CD4-positive, alpha-beta T cell treated with Interferon gamma for 1 hour (primary cell): ENCODE measurements at places on chromosomes 13 and 19.
A peak's percentile ranks its signal among the peaks of the same experiment; 100 is the strongest.

DNA sequence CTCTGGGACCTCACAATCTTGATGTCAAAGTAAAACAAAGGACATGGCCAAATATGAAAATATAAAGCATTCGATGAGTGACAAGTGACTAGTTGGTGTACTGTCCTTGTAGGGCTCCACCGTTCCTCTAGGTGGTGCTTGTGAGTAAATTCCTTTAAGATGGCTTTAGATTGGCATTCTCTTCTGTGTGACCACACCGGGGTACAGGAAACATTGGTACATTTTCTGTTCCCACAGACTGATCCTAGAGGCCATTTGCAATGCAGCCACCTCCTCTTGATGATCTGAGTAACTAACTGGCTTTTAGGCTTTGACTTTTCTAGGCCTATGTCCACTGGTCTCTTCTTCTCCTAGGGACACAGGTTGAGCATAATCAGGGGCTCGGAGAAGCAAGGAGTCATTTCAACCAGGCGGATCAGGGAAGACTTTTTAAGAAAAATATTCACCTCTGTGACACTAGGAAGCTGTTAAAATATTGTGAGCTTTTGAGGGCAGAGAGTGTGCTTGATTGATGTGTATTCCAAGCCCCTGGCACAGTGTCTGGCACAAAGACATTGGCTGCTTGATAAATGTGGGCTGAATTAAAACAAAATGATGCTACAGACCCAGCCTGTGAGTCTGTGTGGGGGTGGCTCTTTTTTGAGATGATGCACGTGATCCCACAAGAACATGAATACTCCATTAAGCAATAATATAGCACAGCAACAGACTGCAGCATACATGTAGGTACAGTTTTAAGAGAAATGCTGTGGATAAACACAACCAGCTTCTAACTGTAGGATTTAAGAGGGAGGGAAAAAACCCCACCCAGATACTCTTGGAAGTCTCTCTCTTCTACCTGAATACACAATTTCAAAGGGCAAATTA, 21.0 kb downstream of the EPSTI1 start:
- peak; percentile 47 for DNase-seq

DNA sequence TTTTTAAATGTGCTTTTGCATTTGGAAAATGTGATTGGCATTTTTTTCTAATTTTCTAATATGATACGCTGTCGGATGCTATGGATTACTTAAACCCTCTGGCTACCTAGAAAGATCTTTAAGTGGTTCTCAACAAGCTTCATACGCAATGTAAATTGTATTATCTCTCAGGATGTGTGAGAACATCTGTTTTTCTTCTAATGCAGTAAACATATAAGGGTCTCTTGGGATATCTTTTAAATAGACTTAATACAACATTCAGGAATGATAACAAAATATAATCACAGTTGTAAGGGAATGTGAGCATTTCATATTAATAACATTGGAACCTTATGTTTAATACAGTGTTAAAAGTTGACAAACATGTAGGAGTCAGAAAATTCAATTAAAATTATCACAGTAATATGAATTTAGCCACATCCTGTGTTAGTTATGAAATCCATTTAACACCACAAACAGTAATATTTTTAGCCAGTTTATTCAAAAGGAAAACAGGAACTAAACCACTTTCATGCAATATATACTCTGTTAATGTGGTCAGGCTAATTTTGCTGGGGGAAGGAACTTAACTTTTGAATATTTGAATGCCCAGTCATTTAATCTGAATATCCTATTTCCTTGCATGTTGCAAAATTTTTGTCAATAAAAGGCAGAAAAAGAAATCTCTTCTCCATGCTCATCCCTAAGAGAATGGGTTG, 15.0 kb upstream of the ALOX5AP start:
- no peak for DNase-seq

- no peak for DNase-seq
Observed at GRCh38 chr13:110589793-110590390, 25.5 kb upstream of the NAXD start.

DNA sequence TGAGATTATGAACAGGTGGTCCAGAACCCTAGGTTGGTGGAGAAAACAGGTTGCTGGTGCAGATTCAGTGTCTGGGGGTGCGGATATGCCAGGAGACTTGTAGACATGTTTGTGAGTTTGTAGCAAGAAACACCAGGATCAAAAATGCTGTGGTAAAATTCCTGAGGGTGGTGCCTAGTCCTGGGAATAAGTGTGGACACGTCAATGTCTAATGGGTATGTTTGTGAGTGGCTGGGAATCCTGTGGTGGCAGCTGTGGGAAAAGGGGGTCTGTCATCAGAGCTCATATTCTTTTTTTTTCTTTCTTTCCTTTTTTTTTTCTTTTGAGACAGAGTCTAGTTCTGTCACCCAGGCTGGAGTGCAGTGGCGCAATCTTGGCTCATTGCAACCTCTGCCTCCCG, 7.2 kb downstream of the ZNF708 start:
- no peak for DNase-seq

GRCh38 chr13:110232756-110233155, 74.2 kb downstream of the COL4A1 start:
- DNase-seq = no peak

GRCh38 chr19:54191811-54192453, 824 bp downstream of the TSEN34 start:
- no peak for DNase-seq

GRCh38 chr19:30775956-30776355, 403.8 kb downstream of the ZNF536 start:
- DNase-seq = no peak

DNA sequence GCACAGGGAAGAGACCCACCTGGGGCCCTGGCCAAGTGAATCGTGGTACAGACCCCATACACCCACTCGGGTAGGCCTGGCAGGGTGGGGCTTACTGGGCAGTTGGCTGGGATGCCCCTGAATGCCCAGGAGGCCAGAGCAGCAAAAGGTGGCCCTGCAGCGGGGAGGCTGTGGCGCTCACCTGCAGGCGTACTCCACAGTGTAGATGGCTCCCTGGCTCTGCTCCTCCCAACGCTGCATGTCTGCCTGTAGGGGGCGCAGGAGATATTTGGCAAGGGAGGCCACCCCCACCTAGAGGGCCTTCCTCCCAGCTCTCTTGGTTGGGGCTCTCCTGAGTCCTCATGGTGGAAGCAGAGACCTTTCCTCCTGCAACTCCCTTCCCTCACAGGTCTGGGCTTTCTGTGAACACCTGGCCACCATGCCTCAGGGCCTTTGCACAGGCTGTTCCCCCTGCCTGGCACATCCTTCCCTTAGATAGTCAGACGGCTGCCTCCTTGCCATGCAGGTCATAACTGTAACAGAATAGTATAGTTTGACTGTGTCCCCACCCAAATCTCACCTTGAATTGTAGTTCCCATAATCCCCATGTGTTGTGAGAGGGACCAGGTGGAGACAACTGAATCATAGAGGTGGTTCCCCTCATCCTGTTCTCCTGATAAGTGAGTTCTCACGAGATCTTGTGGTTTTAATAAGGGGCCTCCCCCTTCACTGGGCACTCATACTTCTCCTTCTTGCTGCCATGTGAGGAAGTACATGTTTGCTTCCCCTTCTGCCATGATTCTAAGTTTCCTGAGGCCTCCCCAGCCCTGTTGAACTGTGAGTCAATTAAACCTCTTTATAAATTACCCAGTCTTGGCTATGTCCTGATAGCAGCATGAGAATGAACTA, 5.9 kb downstream of the BORCS8 start:
- DNase-seq = peak; percentile 48

DNA sequence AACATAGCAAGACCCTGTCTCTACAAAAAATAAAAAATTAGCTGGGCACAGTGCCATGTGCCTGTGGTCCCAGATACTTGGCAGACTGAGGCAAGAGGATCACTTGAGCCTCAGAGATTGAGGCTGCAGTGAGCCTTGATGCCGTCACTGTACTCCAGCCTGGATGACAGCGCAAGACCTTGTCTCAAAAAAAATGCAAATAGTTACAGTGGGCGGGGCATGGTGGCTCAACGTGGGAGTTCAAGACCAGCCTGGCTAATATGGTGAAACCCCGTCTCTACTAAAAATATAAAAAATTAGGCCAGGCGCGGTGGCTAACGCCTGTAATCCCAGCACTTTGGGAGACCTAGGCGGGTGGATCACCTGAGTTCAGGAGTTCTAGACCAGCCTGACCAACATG, 8.5 kb downstream of the PGLS start:
- no peak for DNase-seq

DNA sequence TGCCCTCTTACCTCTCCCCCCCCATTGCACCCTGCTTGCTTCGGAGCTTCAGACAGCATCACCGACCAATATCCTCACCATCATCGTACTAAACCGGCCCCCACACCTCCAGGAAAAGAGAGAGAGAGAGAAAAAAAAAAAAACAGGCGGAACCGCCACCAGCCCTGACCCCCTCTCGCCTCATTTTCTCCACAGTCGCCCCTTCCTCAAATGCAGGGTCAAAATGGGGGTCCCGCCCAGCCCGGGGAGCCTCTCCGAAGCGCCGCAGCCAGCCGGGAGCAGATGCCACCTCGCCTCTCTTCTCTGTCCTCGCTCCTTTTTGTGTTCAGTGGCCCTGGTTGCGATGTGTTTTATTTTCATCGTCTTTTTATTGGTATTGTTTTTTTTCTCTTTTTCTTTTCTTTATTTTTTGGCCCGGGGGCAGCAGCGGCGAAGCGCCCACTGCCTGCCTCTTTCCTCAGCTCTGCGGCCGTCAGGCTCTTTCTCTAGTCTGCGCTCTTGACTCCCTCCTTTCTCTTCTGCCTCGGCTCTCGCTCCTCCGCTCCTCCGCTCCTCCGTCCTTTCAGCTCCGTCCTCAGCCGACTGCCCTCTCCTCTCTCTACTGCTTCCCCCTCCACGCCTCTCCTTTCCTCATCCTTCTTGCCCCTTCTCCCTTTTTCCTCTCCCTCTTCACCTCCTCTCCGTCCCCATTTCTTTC, 41.4 kb downstream of the DEDD2 start:
- no peak for DNase-seq

DNA sequence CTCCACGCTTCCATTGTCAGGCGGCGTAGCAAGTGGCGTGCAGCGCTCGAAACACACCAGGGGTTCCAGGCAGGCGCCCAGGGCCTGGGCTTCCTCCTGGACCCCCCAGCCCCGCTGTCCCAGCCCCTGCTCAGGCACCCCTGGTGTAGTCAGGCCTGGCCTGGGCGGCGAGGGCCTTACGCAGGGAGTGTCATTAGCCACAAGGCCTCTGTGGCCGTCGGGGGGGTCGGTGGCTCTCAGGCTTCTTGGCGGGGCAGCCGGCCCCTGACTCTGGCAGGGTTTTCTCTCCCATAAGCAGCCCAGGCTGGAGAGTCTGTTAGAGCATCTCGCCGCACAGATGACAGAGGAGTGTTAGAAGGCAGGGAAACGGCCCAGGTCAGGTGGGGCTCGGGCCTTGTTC, 116.7 kb downstream of the KDM4B start:
- no peak for DNase-seq

GRCh38 chr19:45455707-45456499, 11.9 kb upstream of the FOSB start:
- peak; percentile 89 for DNase-seq

- DNase-seq = peak; percentile 11
Observed at GRCh38 chr19:29622166-29623070, 16.3 kb downstream of the POP4 start.

- DNase-seq = no peak
Observed at GRCh38 chr13:23792680-23793079, 96.5 kb downstream of the MIPEP start.

DNA sequence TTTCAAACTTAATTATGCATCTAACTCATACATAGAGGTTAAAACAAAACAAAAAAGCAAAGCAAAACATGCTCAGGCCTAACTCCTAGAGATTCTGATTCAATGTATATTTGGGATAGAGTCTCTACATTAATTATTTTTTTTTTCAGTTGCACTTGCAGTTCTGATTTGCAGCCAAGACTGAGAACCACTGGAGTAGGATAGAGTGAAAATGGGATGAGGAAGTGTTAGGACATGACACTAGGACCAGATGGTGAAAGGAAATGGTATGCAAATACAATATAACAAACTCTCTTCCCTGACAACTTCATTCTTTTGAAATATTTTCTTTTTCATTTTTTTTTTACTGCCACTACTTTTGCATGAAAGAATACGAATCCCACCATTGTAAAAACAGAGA, 1.8 kb downstream of the CCDC122 start:
- no peak for DNase-seq

GRCh38 chr13:46822551-46822950, 25.6 kb upstream of the ESD start:
- DNase-seq = no peak

GRCh38 chr13:76009267-76009890, 373.2 kb downstream of the LMO7 start:
- DNase-seq = no peak
